ENCODE measurements at places on chromosomes 4 and X. TPM values are rescaled to one million over a fixed set of nuclear protein-coding genes. Genes with fewer than 3 reads are reported as not detected.

PALLD gene
- 220 TPM for polyA plus RNA-seq

GABRB1 gene
- polyA plus RNA-seq, result 0.75 TPM

DNA sequence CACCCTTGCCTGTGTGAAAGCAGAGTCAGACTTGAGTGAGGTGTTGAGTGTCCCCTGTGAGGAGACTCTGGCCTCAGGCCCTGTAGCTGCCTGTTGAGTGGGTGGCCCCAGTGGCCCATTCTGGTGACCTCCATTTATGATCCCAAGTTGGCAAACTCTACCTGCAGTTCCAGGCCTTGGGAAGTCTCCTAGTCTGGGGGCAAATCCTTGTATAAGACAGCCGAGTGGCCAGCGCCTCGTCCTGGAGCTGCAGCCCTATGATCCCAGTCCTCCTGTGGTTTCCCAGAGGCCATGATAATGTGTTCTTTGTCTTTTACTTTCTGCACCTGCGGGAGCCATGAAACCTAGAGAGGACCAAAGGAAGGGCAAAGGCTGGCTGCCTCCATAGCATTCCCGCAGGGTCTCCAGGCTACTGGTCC is 58.7 kb downstream of the NBDY start:
- no peak for DNase-seq

- DNase-seq, result no peak
Observed at GRCh38 chrX:17355976-17356375, 19.0 kb upstream of the NHS start.

DNA sequence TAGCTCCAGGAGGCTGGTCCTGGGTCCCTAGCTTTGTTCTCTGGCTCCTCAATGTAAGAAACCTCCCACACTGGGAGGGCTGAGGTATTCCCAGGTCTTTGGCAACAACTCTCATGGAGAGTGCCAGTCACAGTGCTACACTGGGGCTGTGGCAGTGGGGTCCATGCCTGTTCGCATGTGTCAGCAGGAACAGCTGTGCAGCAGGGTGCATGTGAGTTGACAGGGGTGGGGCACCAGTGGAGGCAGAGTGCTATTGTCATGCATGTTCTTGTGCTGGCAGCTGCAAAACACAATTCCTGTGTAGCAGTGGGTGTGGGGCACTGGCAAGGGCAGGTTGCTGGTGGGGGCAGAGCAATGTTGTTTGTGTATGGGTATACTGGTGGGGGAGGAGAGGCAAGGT is 246.0 kb downstream of the CXXC4 start:
- no peak for DNase-seq

DNA sequence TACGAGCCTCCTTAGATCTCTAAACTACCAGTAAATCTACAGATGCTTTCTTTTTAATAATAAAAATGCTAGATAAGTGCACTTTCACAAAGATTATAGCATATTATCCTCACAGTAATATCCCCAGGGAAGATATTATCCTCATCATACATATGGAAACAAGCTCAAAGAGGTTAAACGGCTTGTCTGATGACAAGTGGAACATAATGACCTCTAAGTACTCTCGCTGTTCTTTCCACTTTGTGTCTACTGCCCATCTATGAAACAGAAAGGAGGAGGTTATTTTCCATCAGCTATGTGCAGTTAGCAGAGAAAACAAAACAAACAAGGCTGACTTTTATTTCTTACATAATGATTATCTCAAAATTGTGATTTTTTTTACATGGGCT is 42.8 kb upstream of the PRDM8 start:
- DNase-seq, result no peak

DNA sequence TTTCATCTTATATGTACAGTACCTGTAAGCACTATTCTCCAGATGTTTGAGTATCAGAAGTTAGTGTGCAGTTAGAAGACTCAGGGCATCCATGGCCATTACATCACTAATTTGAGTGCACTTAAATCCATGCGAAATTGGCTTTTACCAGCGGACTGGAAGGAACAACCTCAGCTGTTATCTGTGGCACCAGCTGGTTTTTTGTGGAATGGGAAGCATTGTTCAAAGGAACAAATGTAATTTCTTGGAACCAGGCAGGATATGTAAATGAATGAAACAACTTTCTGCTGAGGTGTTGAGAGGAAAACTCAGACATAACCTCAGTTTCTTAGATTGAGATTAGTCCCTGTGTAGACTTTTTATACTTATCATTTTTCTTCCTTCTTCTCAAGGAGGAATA is 60.2 kb downstream of the PDGFRA start:
- DNase-seq, result no peak

- DNase-seq, result no peak
Observed at GRCh38 chrX:45714866-45715265, 514.2 kb upstream of the DIPK2B start.

GRCh38 chr4:122346036-122346435 is 32.8 kb upstream of the ADAD1 start:
- no peak for DNase-seq

DNA sequence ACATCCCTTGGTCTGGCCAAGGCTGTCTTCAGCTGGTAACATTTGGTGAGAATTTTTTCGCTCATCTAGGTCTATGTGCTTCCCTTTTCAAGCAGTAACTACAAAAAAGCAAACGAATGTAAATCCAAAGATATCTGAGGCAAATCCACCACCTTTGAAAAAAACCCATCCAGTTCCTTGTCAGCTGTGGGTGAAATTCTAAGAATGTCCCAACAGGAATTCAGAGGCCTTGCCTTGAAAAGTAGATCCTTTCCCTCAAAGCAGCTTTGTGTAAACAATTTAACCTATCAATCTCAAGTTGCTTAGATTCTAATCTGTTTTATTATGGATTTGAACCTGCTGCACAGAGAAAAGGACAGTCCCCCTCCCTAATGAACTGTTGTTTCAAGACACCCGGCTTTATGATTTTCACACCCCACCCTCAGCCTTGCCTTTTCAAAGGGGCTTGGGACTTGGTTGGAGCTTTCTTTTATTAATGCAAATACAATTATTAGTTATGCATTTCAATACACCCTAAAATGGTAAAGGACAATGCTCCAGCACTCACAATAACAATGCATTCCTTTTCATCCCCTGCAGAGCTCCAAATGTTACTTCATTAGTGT is 166.6 kb downstream of the LDB2 start:
- DNase-seq, result no peak

- no peak for DNase-seq
Observed at GRCh38 chr4:184856277-184856609, 30.5 kb upstream of the ACSL1 start.
